ENCODE measurements at places on chromosomes 2 and 18. TPM values are rescaled to one million over a fixed set of nuclear protein-coding genes. Genes with fewer than 3 reads are reported as not detected.

GRCh38 chr2:170815311-170815710 is 1.4 kb upstream of the GAD1 start:
- DNase-seq: no peak

The CACNB4 gene
- 0.93 TPM for total RNA-seq

GRCh38 chr18:22915337-22915736 is 17.8 kb upstream of the RBBP8 start:
- DNase-seq: no peak

DNA sequence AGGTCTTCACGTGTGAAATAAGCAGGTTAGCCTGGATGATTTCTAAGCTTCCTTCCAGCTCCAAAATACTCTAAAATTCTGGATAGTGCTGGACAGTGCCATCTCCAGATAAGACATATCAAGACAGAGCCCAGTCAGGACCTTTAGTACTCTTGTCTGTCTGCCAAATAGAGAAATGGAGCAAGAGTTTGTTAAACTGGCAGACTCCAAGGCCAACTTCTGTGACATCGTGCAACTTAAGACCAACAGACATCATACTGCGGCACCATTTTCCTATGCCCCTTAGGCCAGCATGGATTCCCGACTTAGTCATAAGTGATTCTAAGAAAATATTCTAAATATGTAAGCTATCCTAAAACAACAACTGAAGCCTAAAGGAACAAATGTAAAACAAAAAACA is 118.6 kb downstream of the RBMS1 start:
- no peak for DNase-seq

GRCh38 chr2:231819447-231820042 is 33.3 kb downstream of the COPS7B start:
- DNase-seq: no peak

The PELI1 gene
- total RNA-seq: 141 TPM

Data from natural killer cell (primary cell).